HS-27A (cell line): ENCODE measurements at places on chromosomes 16 and 17.

GRCh38 chr17:62737513-62737912, 70.6 kb downstream of the MARCHF10 start:
- no peak for DNase-seq

DNA sequence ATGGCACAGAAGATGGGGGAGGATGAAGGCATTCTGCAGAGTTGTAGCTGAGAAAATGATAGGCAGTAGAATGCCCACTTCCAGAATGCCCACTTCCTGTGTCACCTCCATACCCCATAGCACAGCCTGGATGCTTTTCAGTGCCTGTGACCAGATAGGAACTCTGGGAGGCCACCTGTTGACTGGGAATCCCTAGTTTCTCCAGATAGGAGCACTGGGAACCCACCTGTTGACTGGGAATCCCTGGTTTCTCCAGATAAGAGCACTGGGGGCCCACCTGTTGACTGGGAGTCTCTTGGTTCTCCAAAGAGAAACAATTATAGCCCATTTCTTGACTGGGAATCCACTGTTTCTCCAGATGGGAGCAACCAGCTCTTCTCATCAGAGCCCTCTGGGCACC, 11.6 kb downstream of the CPHXL start:
- no peak for DNase-seq

GRCh38 chr17:39929646-39930407, 2.3 kb downstream of the LRRC3C start:
- DNase-seq = peak; percentile 51

GRCh38 chr16:80100846-80101451, 439.8 kb upstream of the DYNLRB2 start:
- no peak for DNase-seq

DNA sequence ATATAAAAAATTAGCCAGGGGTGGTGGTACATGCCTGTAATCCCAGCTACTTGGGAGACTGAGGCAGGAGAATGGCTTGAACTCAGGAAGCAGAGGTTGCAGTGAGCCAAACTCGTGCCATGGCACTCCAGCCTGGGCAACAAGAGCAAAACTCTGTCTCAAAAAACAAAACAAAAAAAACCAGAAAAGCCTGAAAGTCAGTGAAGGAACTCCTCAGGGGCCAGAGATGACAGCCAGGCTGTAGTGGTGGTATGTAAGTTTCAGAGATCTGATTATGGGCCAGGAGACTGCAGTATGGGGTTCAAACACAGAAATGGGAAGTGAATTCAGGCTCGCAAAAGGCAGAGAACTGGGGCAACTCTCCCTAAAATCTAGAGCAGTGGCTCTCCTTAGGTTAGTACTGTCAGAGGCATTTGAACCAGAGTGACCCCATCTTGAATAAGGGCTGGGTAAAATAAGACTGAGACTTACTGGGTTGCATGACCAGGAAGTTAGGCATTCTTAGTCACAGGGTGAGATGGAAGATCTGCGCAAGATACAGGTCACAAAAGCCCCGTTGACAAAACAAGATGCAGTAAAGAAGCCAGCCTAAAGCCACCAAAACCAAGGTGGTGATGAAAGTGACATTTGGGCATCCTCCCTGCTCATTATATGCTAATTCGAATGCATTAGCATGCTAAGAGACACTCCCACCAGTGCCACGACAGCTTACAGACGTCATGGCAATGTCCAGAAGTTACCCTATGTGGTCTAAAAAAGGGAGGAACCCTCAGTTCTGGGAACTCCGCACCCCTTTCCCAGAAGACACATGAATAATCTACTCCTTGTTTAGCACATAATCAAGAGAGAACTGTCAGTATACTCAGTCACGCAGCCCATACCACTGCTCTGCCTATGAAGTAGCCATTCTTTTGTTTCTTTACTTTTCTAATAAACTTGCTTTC, 120.2 kb upstream of the XYLT1 start:
- DNase-seq = no peak

DNA sequence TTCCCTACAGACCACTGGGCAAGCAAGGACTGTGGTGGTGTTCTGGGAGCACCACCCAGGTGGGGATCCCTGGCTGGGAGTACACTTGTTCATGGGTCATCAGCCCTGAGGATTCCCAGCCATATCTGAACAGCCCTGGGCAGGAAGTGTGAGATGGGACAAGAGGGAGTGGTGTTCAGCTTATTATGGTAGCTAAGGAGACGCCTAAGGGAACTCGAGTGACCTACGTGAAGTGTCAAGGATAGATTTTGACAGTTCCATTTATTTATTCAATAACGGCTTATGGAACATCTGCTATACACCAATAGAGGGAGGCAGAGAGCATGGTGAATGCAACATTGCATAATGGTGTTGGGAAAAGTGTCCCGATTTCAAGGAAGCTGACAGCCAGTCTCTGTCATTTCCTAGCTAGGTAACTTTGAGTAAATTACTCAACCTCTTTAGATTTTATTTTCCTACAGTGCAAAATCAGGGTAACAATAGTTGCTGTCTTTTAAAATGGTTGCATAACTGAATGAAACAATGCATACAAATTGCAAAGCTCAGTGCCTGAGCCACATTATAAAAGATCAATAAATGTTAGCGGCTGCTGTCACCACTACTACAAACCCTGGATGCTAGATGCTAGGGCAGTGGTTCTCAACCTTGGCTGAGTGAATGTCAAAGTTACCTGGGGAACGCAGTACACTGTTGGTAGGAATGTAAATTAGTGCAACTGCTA, 534.1 kb downstream of the GRIN2A start:
- no peak for DNase-seq

DNA sequence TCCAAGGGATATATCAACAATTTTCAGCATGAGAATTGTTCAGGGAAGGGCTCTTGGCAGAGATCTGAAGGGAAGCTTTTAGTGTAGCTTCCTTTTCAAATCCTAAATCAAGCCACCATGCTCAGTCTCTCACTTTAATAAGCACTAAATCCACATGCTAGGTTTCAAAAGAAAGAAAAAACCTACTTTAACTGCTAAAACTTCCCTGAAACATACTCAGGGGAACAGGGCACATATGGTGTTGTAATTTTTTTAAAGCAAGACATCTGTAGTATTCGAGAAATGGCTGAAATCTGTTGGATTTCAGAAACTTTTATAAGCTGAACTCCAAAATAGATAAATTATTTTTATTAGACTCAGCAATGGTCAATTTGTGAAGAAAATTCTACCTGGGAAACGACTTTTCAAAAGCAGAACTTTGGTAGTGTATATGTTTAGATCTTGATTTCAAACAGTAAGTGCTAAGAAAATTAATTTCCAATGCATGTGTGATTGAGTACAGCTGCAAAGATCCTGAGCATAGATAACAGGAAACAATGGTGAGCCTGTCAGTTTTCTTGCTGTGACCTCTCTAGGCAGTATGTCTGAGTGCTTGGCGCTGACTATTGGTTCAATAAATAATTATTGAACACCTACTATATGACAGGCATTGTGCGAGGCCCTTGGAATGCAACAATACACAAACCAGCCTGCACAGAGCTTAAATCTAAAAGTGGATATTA, 804.5 kb upstream of the SOX9 start:
- no peak for DNase-seq

DNA sequence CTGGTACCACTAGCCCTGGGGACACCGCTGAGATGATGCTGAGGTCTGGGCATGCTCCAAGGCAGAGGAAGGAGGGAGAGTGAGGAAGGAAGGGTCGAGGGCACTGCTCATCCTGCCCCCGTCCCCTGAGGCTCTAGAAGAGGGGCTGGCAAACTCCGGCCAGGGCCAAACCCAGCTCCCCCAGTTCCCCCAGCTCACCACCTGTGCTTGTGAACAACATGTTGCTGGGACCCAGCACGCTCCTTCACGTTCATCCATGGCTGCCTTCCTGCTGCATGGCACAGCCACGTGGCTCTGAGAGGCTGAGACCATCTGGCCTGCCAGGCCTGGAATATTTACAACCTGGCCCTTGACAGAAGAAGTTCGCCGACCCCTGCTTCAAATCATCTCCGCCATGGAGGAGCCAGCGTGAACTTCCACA, 81.2 kb downstream of the RBFOX3 start:
- DNase-seq = no peak

DNA sequence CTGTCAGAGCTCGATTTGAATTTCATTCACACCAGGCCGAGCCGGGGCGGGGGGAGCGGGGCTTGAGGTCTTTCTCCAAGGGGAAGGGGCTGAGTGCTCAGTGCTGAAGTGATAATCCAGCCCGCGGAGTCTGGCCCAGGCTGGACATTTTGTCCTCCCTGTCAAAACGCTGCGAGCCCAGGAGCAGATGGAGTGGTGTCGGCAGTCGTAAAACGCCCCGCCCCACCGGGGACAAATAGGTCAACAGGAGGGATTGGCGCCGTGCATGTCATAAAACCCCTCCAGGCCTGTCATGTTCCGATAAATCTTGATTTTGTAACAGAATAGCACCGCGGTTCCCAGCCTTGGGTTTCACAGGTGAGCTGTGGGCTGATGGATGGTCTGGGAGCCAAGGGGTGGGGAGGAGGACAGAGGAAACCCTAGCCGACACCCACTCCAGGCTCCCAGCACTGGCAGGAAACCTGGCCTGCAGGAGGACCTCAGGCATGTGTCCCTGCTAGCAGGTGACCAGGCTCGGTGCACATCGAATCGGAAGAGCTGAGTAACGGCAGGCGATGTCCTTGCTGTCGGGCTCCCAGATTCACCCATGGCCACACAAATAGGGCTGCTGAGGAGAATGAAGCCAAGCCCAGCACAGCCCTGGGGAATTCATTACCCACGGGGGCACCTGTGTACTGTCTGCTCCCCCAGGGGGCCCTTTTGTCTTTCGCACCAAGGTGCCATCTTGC, 341.4 kb downstream of the FOXL1 start:
- DNase-seq = no peak

GRCh38 chr17:39051001-39051585, 83.9 kb upstream of the FBXO47 start:
- DNase-seq = no peak

- DNase-seq = no peak
These were observed 65.7 kb downstream of the CENPV start for GRCh38 chr17:16287563-16288027.

DNA sequence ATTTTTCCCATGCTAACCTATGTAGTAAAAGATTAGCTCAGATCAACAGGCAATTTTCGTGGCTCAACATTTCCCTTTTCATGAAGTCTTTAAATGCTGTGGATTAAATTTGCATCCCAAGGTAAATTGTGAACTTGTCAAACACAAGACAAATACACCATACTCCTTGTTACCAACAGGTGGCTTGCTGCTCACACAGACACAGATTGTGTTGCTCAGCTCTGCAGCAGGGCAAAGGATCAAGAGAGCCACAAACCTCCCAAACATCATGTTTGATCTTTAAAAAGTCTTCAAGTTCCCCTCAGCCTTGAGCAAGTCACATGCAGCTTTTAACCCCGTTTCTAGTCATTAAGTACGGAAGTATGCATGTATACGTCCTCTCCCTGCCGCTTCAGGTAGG, 119.6 kb upstream of the CNTNAP4 start:
- DNase-seq = no peak

DNA sequence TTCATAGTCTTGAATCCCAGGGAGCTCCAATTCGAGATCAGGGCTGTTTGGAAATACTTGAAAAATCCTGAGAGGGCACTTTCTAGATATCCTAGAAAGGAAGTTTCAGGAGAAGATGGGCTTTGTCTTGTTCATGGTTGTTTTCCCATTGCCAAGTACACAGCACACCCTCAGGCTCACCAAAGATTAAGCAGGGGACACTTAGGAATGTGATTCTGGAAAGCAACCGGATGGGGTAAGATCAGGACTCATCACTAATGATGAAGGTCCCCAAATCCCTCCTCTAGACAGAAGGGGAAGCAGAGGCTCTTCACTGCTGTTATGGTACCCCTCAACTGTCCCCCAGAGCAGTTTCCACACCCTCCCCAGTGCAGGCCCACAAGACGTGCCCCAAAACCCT, 40.7 kb downstream of the VAC14 start:
- no peak for DNase-seq

GRCh38 chr17:5364156-5364555, 55.3 kb downstream of the NUP88 start:
- no peak for DNase-seq

DNA sequence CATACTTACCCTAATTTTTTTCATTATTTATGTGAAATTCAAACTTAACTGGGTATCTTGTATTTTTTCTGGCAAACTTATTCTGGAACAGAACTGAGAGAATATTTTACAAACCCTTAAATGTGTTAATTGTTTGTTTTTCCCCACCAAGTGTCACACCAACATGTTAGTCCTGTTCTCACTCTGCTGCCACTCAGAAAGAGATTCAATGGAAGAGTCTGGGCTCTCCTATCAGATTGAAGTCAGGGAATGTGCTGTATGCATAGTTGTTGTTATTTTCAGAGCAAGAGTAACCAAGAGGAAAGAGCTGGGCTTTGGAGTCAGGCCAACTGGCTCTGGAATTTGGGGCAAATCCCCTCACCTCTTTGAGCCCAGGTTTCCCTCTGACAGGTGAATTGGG, 43.2 kb downstream of the SLC6A2 start:
- DNase-seq = no peak

DNA sequence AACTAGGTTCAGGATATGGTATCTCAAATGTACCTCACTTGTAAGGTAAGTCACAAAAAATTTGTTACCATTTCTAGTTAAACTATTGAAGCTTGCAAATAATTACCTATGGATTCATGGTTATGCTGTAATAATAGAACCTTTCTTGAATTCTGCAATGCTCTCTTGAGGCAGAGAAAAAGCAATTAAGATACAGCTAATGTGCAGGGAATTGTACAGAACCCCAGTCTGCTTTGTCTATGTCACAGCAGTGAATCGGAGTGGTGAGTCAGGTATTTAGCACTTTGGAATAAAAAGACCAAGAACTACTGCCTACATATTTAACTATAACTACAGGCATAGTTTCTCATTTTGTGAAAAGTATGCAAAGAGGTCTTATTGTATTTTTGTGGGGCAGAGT, 228.7 kb upstream of the GOT2 start:
- no peak for DNase-seq
